Anterior cingulate cortex (tissue), 58 donors: ENCODE measurements at places on chromosomes 2 and 18.
A peak's percentile ranks its signal among the peaks of the same experiment; 100 is the strongest.

DNA sequence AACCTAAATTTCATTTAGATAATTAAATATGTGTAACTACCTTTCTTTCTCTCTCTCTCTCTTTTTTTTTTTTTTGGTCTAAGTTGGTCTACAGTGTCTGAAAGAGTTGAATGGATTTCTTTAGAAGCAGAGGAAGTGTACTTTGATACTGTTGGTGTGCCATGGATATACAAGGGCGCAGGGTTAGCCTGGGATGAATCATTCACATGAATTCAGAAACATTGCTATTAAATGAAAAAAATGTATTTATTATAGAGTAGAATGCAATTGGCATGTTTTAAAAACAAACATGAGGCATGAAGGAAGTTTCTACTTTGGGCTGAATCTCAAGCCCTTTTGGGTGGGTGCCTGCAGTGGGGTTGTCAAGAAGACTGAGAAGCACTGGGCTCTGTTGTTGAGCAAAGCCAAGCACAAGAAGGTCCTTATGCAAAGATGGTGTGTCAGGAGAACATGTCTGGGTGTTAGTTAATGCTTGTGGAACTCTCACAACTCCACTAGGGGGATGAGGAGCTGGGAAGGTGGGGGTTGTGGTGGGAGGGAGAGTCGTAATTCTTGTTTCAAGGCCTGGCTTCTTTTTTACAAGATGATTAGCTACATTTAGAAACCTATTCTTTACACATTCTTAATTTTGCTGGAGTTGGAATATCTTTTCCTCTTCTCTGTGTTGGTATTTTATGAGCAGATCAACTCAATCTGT is 57.9 kb downstream of the LYPD6 start:
- no peak for DNase-seq

DNA sequence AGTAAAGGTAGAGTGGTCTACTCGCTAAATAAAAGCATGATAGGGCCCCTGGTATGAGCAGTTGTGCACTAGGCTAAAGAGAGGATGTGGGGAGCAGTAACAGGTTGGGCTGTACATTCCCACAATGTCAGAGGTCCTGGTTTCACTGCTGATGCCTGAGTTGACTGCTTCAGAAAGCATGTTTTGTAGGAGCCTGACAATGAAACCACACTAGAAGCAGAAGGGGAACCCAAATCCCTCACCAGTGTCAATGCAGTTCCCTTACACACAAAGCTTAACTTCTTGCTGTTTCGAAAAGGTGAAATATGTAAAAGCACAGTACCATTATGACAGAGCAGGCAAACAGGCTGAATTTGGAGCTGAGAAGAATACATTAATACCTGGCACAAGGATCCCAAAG is 291.7 kb upstream of the KYNU start:
- no peak for DNase-seq

GRCh38 chr2:186484062-186484735 is 1.9 kb upstream of the ZC3H15 start:
- no peak for DNase-seq

GRCh38 chr2:160465406-160465805 is 28.2 kb downstream of the RBMS1 start:
- DNase-seq: no peak

GRCh38 chr2:156800781-156801361 is 364.7 kb downstream of the GPD2 start:
- no peak for DNase-seq

DNA sequence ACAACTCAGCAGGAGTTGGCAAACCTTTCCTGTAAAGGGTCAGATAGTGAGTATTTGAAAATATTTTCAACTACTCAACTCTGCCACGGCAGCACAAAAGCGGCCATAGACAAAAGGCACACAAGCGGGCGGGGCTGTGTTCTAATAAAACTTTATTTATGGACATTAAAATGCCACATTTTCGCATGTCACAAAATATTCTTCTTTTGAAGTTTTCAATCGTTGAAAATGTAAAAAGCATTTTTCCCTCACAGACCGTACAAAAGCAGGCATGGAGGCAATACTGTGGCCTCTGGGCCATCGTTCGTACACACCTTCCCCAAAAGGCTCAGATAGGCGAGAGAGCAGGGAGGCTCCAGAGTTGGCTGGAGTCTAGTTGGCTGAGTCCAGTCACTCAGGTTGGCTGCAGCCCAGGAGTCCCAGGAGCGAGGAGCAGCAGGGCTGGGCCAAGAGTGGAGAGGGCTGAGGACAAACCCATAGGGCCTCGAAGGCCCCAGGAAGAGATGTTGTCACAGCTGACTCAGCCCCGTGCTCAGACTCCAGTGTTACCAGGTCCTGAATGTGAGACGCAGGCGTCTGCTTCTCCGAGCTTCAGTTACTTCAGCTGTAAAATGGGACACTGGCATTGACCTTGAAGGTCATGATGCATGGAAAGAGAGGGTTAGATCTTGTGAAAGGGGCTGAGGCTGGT is 42.5 kb downstream of the SDC1 start:
- DNase-seq: no peak

DNA sequence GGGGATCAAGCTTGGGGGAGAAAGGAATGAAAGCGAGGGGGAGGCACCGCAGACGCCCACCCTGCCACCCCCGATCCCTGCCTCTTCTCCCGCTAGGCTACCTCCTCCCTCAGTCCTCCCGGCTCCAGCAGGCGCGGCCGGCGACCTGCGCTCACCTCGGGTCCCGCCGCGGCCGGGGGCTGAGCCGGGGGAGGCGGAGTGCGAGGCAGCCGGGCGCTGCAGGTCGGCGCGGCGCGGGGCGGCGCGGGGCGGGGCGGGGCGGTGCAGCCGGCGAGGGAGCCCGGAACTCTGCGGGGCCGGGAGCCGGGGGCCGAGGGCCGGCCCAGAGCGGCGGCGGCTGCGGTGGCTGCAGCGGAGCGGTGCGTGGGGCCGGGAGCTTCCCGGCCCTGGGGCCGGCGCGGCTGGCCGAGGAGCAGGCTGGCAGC is 477 bp downstream of the ACVR1 start:
- no peak for DNase-seq

DNA sequence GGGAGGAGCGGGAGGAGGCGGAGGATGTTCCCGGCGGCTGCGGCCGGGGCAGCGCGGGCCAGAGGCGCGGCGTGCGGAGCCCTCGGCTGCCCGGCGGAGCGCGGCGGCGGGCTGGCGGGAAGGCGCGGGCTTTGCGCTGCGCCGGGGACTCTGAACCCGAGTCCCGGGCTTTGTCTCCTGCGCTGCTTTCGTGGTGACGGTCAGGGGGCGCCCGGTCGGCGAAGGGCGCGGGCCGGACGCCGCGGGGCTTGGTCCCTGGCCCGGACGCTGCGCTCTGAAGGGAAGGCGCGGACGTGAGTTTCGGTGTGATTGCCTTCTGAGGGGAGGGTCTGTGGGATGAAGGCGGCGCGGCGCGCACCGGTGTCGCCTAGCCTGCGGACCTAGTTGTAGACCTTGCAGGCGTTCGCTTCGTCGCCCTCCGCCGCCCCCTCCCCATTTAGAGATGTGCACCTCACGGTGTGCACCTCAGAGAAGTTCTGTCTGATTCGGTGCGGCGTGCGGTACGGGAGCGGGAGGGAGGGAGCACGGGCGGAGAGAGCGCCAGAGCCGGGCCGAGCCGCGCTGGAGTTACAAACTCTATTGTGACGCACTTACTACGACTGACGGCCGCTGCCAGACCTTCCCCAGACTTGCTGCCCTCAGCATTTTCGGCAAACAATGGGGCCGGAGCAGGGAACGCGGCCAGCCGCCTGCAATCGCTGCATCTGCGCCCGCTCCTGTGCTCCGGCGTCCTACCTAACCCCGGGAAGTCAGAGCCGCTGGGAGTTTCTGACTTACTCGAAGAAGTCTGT is 2.1 kb downstream of the BCL2L11 start:
- DNase-seq: peak; percentile 33

DNA sequence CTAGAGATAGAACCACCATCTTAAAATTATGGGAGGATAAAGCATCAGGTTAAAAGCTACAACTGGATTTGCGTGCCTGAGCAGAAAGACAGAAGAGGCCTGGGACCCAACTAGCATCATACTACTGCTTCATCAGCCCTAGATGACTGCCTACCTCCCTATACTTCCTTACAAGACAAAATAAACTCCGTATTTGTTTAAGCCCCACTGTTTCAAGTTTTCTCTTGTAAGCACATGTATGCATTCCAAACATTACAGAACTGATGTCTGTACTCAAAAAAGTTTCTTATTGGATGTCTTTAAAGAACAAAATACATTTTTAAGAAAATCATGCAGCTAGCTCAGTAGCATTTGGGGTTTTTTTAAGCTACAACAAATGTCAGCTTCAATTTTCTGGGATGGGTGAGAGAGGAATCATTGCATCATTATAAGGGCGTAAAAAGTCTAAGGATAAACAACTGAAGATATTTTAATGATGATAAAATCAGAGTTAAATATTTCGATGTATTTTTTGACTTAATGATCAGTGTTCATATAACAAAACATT is 213.1 kb downstream of the EXOC6B start:
- no peak for DNase-seq

DNA sequence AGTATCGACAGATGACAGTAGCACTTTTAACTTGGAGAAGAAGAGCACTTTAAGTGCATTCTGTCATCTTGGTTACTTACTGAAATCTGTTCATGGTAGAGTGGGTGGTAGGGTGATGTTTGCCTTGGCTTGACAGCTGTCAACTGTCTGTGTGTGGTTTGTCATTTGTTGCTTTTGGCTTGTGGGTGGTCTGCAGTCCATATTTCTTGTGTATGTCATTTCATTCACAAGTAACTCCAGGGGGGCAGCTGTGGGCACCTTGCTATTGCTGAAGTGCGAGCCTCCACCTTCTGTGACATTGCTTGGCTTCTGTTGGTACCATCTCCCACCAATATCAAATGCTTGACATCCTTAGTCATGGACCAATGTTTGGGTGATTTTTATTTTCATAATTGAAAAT is 311.6 kb upstream of the NRP2 start:
- DNase-seq: no peak

GRCh38 chr18:48222118-48222517 is 187.1 kb downstream of the ZBTB7C start:
- DNase-seq: no peak

DNA sequence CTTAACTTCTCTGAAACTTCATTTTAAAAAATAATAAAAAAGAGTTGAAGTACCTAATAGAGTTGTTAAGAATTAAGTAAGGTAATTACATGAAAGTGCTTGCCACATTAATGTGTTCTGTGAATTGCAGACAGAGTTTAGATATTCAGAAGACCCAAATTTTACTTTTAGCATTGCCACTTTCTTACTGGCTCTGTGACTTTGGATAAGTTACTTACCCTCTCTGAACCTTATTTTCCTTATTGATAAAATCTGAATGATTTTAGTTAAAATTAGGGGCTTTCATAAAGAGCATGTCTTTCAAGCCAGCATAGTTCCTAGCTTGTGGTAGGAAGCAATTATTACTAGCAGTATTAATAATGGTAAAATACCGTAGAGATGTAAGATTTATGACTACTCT is 101.2 kb upstream of the CREB1 start:
- no peak for DNase-seq

DNA sequence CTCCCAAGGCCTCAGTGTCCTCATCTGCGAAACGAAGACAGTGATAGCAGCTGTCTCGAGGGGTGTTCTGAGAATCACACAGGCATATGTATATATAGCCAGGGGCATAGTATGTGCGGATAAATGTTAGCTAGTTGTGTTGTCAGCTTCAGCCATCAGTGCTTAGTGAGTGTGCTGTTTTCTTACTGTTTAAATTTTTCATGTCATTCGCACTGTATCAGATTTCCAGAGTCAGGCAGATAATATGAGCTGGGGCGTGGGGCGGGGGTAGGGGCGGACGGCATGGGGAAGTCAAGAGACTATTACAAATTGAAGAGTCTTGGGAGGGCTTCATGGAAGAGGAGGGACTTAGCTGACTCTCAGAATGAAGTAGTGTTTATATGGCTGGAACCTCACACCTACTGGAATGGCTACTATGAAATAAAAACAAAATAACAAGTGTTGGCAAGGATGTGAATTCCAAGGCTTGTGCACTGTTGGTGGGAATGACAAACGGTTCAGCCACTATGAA is 7.0 kb downstream of the TRAPPC12 start:
- DNase-seq: no peak

DNA sequence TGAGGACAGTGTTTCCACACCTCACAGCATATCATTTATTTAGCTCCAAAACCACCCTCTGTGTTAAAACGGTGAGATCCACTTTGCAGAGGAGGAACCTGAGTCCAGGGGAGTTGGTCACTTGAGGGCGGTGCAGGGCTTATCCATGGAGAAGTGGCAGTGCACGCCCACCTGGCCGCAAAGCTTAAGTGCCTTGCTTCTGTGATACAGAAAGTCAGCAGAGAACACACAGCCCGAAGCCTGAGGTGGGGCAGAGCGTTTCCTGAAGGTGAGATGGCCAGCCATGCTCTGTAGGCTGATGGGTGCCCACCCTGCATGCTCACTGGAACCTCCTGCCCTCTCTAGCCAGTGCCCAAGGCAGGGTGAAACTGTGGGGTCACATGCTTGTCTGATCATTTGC is 87.3 kb downstream of the SH3RF3 start:
- no peak for DNase-seq

GRCh38 chr2:233981574-233982420 is 64.6 kb downstream of the TRPM8 start:
- DNase-seq: no peak

DNA sequence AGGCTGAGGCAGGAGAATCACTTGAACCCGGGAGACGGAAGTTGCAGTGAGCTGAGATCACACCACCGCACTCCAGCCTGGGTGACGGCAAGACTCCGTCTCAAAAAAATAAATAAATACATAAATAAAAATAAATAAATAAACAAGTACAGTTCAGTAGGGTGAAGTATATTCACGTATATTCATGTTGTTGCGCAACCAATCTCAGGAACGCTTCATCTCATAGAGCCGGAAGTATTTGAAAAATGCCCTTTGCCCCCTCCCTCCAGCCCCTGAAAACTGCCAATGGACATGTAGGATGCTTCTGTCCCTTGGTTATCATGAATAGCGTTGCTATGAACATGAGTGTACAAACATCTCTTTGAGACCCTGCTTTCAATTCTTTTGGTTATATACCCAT is 132.0 kb downstream of the DTNB start:
- no peak for DNase-seq

GRCh38 chr18:33113416-33113815 is 327.1 kb downstream of the CCDC178 start:
- DNase-seq: no peak

DNA sequence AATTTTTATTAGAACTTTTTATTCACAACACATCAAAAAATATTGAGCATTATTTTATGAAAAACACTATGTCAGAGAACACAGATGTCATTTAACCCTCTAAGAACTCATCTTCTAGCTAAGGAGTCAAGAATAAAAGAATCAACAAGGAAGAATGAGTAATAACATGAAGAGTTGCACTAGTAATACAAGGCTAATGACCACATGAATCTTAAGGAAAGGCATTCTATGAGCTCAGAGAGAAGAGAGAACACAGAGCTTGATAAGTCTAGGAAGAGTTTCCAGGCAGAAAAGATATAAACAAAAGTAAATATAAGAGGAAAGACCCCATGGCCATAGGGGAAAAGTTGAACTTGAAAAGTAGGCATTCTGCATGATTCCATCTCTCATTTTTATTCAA is 166.5 kb downstream of the MAIP1 start:
- DNase-seq: no peak

GRCh38 chr2:119897736-119898395 is 115.0 kb upstream of the EPB41L5 start:
- DNase-seq: no peak

- DNase-seq: no peak
Measured at GRCh38 chr18:74498712-74499627, 2.8 kb downstream of the CNDP2 start.

- DNase-seq: no peak
Measured at GRCh38 chr2:143321994-143322393, 192.8 kb downstream of the ARHGAP15 start.
